Tongue (tissue), 3 donors: ENCODE measurements at places on chromosomes 2 and 18. TPM values are rescaled to one million over a fixed set of nuclear protein-coding genes. Genes with fewer than 3 reads are reported as not detected.

REG3A gene
- not detected for total RNA-seq

SERPINB3 gene
- total RNA-seq: 1.3 TPM

SATB2 gene
- 23.1 TPM for total RNA-seq

FAP gene
- total RNA-seq: 50.0 TPM

SPDYA gene
- 4.2 TPM for total RNA-seq

MOGAT1 gene
- total RNA-seq: not detected

KIAA2012 gene
- total RNA-seq: 0.21 TPM

COLEC12 gene
- total RNA-seq: 60.4 TPM

REEP1 gene
- total RNA-seq: 29.3 TPM

TOGARAM2 gene
- total RNA-seq: 0.82 TPM

IHH gene
- not detected for total RNA-seq

ANKRD30B gene
- total RNA-seq: not detected

RNF103 gene
- total RNA-seq: 39.0 TPM

COL5A2 gene
- 607 TPM for total RNA-seq

UGT1A4 gene
- total RNA-seq: 1.6 TPM

CD302 gene
- total RNA-seq: 24.5 TPM

HOXD3 gene
- 1.9 TPM for total RNA-seq

PMAIP1 gene
- 15.7 TPM for total RNA-seq

MDH1B gene
- 0.21 TPM for total RNA-seq

NCKAP1 gene
- 188 TPM for total RNA-seq

SKOR2 gene
- not detected for total RNA-seq

IL1B gene
- 0.21 TPM for total RNA-seq

SS18 gene
- 88.4 TPM for total RNA-seq

FAM237A gene
- total RNA-seq: not detected

GAL3ST2 gene
- total RNA-seq: not detected

SIGLEC15 gene
- total RNA-seq: not detected

MORN2 gene
- 9.9 TPM for total RNA-seq

CYP27A1 gene
- 19.8 TPM for total RNA-seq

ACADL gene
- 8.6 TPM for total RNA-seq

SNTG2 gene
- 2.7 TPM for total RNA-seq

PLA2R1 gene
- 13.0 TPM for total RNA-seq

UGT1A6 gene
- total RNA-seq: 9.6 TPM

FSHR gene
- not detected for total RNA-seq

ATP8B1 gene
- total RNA-seq: 16.6 TPM

SOWAHC gene
- total RNA-seq: 23.0 TPM

CRYGD gene
- not detected for total RNA-seq

FBLN7 gene
- 9.5 TPM for total RNA-seq

FAHD2B gene
- 15.9 TPM for total RNA-seq

THADA gene
- 57.0 TPM for total RNA-seq

C2orf74 gene
- total RNA-seq: 19.8 TPM

SLC9A4 gene
- total RNA-seq: 0.10 TPM

TMEM131 gene
- total RNA-seq: 60.6 TPM

MC4R gene
- total RNA-seq: 0.21 TPM

FOXD4L1 gene
- total RNA-seq: not detected

DSC2 gene
- total RNA-seq: 54.9 TPM

HOXD11 gene
- total RNA-seq: not detected
